NCI-H1105 treated with DMSO at 0.1 percent for 48 hours (cell line): ENCODE measurements at places on chromosomes 4 and X.

DNA sequence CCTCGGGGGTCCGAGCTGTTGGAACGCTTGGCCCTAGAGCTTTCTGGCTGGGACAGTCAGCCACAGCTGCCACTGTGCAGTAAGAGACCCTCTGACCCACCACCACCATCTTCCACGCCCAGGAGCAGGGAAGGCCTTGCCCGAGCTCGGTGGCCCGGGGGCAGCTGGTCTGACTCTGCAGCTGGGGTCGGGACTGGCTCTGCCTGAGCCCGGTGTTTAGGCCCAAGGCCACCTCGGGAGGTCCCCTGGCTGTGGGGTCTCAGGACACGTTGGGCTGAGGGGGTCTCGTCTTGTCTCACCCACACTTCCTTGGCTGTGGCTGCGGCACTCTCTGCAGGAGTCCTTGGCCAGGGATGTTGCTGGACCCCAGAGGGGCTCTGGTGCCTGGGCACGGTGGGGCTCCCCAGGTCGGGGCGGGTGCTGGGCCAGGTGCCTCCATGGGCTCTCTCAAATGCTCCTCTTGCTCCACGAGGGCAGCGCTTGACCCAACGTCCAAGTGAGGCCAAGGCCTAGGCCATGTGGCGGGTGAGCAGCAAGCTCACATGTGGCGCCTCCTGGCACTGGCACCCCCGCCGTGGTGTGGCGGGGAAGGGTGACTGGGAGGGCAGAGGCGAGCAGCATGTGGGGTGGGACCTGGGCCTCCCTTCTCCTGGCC lies 22.9 kb downstream of the DOK7 start:
- DNase-seq, result no peak

GRCh38 chr4:164700471-164700870 lies 53.5 kb upstream of the SMIM31 start:
- no peak for DNase-seq

GRCh38 chr4:5622596-5622995 lies 85.8 kb downstream of the EVC2 start:
- no peak for DNase-seq

DNA sequence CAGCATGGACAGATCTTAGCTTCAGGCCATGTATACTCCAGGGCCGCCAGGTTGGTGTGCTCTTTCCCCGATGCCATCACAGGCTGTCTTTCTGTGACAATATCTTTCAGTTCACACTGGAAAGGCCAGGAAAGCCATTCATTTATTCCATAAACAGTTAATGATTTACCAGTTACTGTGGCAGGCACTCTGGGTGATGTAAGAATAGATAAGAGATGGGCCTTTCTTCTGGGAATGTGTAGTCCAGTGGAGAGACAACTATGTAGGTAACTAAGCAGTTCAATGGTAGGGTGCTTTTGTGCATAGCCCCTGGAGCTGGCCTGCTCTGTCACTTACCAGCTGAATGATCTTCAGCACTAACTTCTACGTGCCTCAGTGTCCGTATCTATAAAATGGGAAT lies 46.3 kb upstream of the LEF1 start:
- no peak for DNase-seq

DNA sequence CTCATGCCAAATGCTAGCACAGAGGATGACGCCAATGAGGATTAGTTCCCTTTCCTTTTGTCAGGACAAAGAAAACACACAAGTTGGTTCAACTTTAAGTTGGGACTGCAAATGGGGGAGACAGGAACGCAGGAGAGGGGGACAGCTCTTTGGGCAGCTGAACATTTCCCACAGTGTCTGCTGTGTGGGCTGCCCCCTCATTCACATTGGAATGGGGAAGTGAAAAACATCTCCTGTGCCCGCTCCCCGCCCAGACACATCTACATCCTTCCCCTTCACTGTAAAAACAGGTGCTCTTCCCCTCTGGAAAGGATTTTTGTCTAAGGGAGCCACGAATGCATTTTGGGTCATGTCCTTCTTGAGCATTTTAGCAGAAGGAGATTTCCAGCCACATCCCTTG lies 44.5 kb upstream of the TBC1D9 start:
- no peak for DNase-seq

- no peak for DNase-seq
These were observed 230.1 kb downstream of the SHROOM3 start for GRCh38 chr4:76665153-76665552.

DNA sequence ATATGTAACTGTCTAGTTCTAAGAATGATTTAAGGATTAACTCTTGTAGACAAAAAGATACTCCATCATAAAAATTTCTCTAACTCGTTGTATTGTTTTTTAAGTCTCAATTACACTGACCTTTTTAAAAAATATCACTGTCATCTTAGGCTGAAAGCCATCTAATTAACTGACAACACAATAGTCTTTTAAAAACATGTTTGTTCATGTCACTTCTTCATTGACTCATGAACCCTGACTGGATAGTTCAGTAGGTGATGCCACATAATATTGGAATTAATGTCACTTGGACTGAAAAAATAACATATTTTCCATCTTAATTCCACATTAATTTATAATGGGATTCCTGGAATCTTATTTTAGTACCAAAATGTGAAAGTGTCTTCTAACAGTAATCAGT lies 179.3 kb downstream of the ADGRL3 start:
- DNase-seq, result no peak

DNA sequence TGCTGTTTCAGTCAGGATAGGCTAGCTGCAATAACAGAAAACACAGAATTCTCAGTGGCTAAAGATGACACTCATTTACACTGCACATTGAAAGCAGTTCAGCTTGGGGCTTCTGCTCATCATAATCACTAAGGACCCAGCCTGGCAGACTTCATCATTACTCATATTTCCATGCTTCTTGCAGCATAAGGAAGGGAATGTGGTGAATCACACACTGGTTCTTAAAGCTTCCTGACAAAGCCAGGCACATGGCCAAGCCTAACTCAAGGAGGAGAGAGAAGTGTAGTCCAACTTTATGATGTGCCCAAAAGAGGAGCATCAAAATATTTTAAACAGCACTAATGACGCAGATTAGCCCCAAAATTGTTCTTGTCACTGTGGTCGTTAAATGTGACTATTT lies 186.5 kb downstream of the BANK1 start:
- DNase-seq, result no peak

DNA sequence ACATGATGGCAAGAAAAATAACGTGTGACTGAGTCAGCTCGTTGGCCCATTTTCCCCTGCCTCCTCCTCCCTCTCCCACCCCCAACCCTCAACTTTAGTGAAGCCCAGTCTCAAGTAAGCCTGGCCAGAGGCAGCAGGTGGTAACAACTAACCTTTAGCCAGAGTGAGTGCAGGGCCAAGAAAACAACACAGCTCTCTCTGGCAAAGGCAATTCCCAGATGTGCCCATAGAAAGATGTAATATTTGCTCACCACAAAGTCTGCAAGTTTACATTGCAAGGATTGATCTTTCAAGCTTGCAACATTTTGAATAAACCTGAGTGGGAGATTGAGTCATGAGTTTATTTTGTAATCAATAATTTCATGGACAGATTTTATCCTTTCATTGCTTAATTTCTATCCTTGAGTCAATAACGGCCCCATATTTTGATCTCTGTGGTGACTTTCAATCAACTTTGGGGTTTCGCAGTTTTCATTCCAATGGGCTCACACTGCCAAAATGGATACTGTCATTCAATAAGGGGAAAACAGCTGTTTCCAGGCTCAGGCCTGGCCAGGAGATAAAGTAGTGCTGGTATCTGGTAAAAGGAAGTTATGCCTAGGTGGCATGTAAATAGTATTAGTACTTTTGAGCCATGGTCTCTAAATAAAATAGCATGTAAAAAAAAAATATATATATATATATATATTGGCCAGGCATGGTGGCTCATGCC lies 130.7 kb upstream of the TMEM164 start:
- DNase-seq, result no peak

- DNase-seq, result no peak
These were observed 238.5 kb upstream of the PGRMC2 start for GRCh38 chr4:128525992-128526630.

- no peak for DNase-seq
These were observed 34.0 kb downstream of the EMCN start for GRCh38 chr4:100483796-100484195.

GRCh38 chr4:39770969-39771724 lies 73.2 kb downstream of the UBE2K start:
- DNase-seq, result no peak

GRCh38 chrX:19535476-19535875 lies 20.2 kb upstream of the MAP3K15 start:
- peak; percentile 34 for DNase-seq

DNA sequence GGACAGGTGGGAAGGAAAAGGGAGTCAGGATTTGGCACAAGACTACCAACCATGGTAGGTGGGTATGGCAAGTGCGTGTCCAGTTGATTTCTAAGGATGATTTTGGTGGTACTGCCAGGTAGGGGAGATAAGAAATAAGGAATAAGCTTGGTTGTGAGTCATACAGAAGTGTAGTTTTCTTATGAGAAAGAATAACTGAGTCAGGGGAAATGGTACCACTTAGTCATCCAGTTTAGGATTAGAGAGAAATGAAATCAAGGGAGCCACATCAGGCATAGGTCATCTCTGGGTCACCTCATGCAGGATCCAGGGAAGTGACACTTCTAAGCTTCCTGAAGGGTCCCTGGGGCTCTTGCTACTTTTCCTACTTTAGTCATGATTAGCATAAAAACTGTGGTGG lies 107.1 kb upstream of the C1GALT1C1 start:
- DNase-seq, result no peak

- DNase-seq, result no peak
These were observed 934 bp downstream of the ZNF41 start for GRCh38 chrX:47482065-47482511.

DNA sequence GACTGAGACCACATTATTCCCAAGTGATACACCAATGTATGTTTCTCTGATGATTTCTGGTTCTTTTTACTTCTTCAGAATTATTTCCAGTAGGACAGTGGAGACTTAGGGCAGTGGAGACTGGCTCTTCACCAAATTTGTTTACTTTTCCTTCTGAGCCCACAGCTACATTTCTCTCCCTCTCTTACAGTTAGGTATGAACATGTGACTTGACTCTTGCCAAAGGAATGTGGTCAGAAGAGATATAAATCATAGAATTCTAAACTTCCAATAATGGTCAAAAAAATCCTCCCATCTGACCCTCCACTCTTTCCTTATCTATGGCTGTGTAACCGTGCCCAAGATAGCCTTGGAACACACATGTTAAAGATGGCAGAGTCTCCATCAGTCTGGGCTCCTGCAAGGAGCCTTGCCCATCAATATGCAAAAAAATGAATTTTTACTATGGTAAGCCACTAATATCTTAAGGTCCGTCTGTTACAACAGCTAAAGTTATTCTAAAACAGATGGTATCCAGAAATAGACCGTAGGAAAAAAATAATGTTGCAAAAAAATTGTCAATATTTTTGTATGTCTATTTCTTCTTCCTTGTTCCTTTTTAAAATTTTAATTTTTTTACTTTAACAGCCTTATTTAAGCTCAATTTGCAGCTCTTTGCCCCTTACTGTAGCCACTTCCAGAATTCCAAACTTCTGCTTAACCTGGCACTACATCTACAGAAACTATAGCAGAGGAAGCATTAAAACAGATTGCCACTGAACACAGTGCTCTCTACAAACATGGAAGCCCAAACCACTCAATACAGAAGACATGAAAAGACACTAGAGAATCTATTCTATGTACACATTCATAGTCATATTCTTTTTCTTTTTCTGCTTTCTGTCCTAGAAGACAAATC lies 260.7 kb downstream of the COL25A1 start:
- DNase-seq, result no peak

GRCh38 chr4:83180431-83180968 lies 66.0 kb upstream of the PLAC8 start:
- DNase-seq, result no peak

DNA sequence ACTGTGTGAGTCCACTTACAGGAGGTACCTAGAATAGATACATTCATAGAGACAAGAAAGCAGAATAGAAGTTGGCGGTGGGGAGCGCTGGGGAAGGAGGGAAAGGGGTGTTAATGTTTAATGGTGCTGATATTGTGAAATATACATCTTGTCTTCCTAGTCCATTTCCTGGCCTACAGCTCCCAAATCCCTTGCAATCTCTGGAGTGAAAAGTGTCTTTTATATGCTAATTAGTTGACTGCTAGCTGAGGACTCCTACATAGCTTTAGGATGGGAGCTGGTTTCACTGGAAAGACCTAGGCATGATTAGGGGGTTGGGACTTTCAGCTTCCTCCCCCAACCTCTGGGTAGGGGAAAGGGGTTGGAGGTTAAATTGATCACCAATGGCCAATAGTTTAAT lies 36.0 kb downstream of the FUNDC1 start:
- DNase-seq, result no peak

DNA sequence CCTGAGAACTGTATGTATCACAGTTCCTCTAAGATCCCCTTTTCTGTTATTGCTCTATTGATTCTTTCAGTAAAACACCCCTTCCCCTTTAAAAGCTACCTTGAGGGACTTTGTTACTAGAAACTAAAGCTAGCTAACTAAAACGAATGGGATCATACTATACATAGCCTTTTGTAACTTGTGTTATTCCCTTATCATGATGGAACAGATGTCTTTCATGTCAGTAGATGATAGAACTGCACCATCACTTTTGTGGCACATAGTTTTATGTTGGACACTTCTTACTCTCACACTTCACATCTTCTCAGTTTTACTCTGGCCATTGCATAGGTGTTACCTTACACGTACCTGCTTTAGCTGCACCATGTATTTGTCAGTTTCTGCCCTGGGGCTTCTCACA lies 46.6 kb upstream of the PGRMC2 start:
- DNase-seq, result no peak

- no peak for DNase-seq
These were observed 40.5 kb upstream of the RASGEF1B start for GRCh38 chr4:81512001-81512756.

GRCh38 chr4:74540193-74540592 lies 95.3 kb downstream of the AREG start:
- no peak for DNase-seq

DNA sequence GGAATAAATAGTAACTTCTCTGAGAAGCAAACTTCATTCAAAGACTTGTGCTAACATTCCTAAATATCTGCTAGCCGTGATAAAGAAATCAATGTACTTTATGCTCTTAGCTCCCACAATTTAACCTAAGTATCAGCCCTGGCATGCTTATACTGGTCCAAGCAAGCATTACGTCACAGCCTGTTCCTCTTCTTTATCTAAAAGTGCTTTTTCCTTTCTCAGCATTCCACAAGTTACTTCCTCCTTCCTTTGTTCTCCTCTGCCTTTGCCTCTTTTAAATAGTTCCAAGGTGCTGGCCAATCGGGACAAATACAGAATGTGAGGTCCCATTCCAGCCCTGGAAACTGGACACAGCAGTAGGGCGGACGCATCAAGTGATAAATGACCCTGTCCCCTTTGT lies 249.6 kb downstream of the DHRSX start:
- no peak for DNase-seq
